B cell (primary cell): ENCODE measurements at places on chromosomes 2 and 18.
A peak's percentile ranks its signal among the peaks of the same experiment; 100 is the strongest.

DNA sequence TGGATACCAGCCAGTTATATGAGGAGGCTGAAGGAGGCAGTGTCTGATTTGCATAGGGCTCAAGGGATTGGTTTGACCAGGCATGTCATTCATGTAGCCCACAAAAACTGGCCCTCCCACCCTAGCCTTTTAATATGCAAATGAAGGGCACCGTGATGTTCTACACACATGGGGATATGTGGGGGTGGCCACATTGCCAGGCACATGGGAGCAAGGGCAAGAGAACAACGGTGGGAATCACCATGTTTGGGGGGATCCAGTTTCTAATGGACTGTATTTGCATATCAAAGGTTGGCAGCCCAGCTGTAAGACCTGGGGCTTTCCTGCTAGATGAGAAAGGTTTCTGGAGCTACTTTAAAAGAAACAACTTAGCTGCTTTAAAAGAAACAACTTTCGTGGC, 65.1 kb upstream of the SLC25A52 start:
- no peak for DNase-seq

GRCh38 chr2:60560734-60561644, 7.5 kb upstream of the BCL11A start:
- DNase-seq: peak; percentile 75

DNA sequence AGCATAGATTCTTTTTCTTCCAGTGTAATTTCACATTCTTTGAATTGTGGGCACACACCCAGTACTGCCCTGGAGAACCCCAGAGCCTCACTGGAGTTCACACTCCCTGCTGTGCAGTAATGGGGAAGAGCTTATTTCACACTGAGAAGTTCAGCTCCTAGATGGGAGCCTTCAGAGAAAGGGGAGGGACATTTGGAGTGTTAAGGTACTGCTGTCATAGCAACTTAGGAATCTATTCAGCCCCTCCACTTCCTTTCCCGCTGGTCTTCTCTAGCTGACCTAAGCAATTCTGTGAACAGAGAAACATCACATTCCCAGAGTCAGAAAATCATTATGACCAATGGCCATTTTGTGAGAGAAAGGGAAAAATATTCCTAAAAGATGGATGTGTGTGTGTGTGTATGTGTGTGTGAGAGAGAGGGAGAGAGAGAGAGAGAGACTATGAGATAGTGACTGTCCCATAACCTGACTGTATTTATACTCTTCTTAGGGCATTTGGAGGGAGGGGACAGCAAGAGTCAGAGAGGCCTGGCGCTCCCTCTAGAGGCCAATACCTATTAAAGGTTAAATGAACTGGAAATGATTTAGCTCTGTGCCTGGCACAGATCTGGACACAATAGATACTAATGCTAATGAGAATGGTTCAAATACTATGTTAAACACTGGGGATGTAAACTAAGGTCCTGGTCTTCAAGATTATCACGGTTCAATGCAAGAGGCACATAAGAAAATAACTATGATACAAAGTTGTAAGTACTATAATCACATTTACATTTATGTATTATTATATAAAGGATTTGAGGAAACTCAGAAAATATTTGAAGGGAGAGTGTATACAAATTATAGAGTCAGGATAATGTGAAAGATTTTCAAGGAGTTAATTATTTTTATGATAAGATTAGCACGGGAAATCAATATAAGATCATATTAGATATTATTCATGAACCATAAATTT, 41.5 kb upstream of the RPE start:
- peak; percentile 50 for DNase-seq

DNA sequence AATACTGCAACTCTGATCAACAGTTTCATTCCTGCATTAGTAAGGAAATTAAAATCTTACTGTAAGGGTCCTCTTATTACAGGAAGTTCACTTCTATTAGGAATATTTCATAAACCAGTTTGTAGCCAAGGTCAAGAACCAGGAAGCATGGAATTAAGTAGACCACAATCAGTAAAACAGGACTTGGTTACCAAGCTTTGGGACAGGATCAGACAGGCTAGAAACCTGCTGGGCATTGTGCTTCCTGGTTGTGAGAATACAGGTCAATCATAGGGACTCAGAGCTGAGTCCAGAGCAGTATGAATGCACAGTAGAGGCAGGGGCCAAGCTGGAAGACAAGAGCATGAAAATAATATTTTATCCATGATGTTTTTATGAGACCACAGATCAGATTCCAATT, 248.0 kb downstream of the IKZF2 start:
- no peak for DNase-seq

- peak; percentile 58 for DNase-seq
Observed at GRCh38 chr2:8525582-8526402, 156.1 kb upstream of the ID2 start.

DNA sequence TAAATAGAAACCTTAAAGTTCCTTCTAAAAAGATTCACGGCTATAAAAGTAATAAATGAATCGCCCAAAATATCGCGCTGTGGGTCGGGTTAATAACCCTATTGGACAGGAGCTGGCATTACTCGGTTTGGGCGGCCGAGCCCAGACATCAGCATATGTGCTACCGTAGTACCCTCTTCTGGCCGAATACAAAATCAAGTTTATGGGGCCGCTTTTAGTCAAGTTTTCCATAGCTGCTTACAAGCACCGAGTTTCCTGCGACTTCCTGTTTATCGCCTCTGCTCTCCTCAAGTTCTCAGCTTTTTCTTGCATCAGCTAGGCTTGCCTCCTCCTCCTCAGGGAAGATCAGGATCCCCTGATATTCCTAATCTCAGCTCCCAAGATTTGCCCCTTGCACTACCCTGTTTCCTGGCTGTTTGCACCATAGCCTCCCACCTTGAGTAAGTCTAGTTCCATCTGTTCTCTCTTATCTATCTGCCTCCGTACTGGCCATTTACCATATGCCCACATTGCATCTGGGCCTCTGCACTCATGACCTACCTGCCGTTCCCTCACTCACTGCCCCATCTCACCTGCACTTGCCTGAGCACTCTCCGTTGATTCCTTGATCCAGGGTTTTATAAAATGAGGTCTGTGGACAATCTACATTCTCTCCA, 56.1 kb downstream of the SLC35F5 start:
- peak; percentile 77 for DNase-seq

- DNase-seq: no peak
Observed at GRCh38 chr2:30385327-30385726, 61.7 kb upstream of the LCLAT1 start.

DNA sequence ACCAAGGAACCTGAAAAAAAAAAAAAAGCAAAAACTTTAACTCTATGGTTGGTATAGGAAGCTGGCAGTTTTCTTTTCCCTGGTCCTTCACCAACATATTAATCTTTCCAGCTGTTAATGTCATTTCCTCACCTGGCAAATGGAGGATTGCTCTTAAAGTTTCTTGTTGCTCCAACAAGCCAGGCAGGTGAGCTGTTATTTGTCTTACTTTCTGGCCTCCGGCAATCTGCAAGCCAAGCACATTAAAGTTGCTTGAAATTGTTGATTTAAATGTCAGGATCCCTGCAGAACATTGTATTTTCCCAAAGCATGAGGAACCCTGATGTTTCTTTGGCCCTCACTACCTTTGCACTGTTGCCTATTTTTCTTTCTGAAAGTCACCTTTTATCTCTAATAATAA, 664.9 kb downstream of the METTL4 start:
- no peak for DNase-seq

- DNase-seq: no peak
Observed at GRCh38 chr2:120647487-120647886, 88.2 kb upstream of the GLI2 start.

DNA sequence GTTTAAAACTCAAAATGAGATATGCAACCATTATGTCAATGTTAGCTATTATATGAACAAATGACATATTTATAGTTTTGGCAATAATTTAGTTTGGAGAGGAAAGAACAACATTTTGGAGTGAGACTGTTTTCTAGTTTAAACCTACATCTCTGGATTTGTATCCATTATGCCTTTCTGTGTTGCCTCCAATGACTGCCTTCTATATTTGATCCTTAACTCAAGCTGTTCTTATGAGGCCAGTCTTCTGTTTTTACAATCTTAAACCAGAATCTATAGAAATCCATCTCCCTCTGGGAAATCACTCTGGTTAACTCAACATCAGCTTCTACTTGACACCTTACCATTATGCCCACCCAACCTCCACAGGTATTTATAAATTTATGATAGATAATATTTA, 67.5 kb downstream of the ZNF385B start:
- no peak for DNase-seq

DNA sequence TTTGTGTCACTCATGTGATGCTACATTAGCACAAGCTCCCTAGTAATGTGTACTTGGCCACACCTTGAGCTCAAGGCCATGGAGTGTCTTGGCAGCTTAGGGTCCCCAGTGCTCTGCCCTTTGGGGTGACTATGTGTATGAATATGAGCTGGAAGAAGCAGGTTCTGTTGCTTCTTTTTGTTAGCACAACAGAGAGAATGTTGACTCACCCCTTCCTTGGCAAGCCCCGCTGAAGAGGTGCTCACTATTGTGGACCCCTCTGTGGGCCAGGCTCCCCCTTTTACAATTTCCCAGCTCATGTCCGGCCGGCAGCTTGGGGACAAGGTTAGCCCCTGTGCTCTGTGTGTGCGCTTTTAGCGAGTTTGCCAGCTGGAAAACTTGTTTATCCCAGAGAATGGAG, 48.1 kb downstream of the DGKD start:
- no peak for DNase-seq

- DNase-seq: no peak
Observed at GRCh38 chr2:220315098-220315823, 687.8 kb downstream of the SLC4A3 start.

DNA sequence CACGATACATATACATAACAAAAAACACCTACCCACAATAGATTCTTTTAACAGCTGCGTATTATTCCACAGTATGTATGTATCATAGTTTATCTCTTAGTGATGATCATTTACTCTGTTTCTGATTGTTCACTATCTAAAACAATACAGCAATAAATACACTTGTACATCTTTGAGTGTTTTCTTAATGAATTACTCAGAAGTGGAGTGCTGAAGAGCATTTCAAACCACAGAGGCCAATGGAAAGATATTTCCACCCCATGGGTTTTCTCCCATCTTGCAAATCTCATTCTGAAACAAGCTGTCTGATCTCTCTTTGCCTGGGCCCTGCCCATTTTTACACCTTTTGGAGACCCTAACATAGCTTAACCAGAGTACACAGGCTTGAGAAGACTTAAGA, 113.8 kb upstream of the KLF7 start:
- no peak for DNase-seq

- no peak for DNase-seq
Observed at GRCh38 chr2:6956566-6956965, 39.4 kb downstream of the RNF144A start.

GRCh38 chr2:16311521-16312440, 353.9 kb downstream of the CYRIA start:
- no peak for DNase-seq

DNA sequence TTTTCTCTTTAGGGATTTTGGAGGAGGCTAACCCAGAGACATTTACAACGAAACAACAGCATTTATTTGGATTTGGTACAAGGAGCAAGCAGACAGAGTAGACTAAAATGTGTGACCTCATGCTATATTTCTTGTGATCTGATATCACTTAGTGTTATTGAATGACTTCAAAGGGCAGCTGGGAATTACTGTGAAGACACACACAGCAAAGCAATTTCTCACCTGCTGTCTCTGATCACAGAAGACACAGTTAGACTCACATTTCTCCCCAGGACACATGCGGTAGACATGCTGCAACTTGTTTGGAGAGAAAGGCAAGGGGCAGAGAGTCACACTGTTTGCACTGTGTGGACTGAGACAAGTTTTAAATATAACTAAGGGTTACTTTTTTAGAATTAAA, 67.5 kb downstream of the LTBP1 start:
- no peak for DNase-seq
